ENCODE measurements at places on chromosomes 7 and 10. TPM values are rescaled to one million over a fixed set of nuclear protein-coding genes. Genes with fewer than 3 reads are reported as not detected.

DNA sequence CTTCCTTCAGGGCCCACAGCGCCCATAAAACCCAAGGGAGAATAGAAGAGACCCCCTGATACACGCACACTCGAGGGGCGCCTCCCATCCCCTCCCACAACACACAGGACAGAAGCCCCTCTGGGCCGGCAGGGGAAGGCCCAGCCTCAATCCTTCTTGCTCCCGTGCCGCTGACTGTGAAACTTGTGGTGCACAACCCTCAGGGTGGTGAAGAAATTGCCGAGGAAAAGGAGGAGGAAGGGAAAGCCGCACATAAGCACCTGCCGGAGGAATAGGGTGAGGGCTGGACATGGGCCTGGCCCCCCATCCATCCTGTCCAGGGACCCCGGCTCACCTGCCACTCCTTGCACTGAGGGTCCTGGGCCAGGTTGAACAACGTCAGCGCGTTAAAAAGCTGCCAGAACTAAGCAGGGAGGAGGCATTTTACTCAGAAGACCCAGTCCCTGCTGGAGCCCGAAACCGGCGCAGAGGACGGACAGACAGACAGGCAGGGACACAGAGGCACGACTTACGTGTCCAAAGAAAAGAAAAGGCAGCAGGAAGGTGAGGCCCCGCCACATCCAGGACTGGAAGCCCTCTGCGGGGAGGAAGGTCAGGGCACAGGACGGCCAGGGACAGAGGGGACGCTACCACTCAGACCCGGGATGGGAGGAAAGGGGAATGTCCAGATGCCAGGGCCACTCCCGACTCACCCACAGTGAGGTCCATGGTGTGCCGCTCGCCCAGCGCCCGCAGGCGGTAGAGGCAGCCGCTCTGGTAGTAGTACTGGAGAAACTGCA, 7.2 kb downstream of the TMEM120A start:
- H3K4me3 ChIP-seq = no peak overlapping the region
- no peaks in the 10 kb centered on the region for H3K36me3 ChIP-seq
- DNase-seq = no peak
- peaks cover 11% of the 10 kb centered on the region for H3K4me1 ChIP-seq

- no peaks in the 10 kb centered on the region for H3K4me1 ChIP-seq
- H3K36me3 ChIP-seq = no peaks in the 10 kb centered on the region
- H3K4me3 ChIP-seq = no peak overlapping the region
- H3K27me3 ChIP-seq = no peaks in the 10 kb centered on the region
- DNase-seq = no peak
Measured at GRCh38 chr10:88537322-88537721, 45.8 kb downstream of the RNLS start.

DNA sequence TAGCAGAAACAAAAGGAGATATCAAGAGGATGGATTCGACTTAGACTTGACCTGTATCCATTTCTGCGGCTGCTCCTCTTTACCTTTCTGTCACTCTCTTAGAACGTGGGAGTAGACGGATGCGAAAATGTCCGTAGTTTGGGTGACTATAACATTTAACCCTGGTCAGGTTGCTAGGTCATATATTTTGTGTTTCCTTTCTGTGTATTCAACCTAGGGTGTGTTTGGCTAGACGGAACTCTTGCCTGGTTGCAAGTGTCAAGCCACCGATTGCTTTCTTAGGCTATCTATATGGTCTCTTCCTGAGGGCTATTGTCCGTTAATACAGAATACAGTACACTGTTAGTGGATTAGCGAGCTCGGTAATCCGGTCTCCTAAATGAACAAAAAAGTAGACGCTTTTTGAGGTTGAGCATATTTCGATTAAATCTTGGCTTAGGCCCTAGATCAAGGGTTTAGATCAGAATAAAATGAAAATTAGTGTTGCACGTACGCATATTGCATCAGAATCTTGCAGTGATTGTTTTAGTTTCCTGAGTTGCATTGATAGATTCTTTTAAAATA, 1.2 kb downstream of the PTEN start:
- H3K27me3 ChIP-seq = no peaks in the 10 kb centered on the region
- no peaks in the 10 kb centered on the region for H3K36me3 ChIP-seq
- peak overlapping the region; percentile 84 for H3K27ac ChIP-seq

DNA sequence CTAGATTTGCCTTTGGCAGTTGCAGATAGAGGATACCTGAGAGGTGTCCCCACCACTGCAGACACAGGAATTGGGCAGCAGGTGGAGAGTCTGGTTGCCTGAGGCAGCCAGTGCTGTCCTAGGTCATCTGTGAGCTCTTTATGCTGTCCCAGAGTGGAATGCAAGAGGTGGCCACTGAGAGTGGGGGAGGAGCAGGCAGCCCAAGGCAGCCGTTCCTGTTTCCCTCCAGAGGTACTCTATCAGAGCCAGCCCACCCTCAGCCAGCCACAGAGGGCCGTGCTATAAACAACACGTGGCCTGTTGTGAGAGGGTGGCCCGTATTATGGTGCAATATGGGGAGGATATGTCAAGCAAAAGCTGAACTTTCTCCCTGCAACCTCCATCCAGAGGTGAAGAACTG, 8.5 kb downstream of the LRRC18 start:
- H3K36me3 ChIP-seq = peaks cover 7% of the 10 kb centered on the region
- no peaks in the 10 kb centered on the region for H3K27me3 ChIP-seq
- DNase-seq = no peak
- no peaks in the 10 kb centered on the region for H3K4me1 ChIP-seq
- no peak overlapping the region for H3K4me3 ChIP-seq

DNA sequence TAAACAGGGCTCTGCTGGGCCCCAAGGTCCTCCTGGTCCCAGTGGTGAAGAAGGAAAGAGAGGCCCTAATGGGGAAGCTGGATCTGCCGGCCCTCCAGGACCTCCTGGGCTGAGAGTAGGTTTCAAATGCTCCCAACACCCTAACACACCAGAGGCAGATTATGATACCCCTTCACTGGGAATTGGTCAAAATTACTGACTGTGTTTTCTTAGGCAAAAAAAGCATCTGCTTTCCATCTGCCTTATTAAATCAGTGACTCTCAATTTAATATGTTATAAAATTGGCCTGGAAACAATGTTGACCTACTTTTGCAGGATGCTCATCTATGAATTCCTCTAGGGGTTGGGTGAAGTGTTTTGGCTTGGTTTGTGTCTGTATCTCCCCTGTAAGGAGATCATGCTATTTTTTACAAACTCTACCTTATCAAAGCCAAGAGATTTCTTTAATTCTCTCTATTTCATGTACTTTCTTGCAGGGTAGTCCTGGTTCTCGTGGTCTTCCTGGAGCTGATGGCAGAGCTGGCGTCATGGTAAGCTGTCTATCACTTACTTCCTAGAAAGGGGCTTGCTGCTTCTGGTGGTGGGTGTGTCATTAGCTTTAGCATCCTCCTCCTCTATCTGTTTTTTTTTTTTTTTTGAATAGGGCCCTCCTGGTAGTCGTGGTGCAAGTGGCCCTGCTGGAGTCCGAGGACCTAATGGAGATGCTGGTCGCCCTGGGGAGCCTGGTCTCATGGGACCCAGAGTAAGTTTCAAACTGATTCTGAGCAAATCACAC, 15.9 kb downstream of the COL1A2 start:
- DNase-seq = peak; percentile 10
- peaks cover 4% of the 10 kb centered on the region for H3K4me1 ChIP-seq
- H3K36me3 ChIP-seq = no peaks in the 10 kb centered on the region
- H3K27ac ChIP-seq = no peak overlapping the region

DNA sequence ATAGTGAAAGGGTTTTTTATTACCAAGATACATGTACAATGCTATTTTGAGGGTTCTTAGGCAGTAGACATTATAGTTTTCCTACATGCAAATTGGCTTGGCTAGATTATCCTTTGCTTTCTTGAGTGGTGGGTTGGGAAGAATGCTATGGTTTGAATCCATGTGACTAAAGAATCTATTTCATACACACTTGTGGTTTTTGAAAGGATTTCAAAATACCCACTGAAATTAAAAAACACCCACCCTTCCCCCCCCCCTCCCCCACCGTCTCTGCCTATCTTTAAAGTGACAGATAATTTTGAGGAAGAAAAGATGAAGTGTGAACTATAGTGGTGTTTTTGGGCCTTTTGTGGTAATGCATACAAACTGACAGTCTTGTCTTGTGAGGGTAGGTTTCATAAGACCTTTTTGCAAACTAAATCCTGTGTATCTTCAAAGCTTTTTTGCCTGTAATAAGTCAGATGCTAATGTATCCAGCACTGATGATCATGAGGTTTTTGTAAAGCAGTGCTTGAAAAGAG, 90.9 kb downstream of the TPST1 start:
- H3K27me3 ChIP-seq = no peaks in the 10 kb centered on the region
- DNase-seq = no peak
- no peak overlapping the region for H3K27ac ChIP-seq
- peaks cover 3% of the 10 kb centered on the region for H3K4me1 ChIP-seq

DNA sequence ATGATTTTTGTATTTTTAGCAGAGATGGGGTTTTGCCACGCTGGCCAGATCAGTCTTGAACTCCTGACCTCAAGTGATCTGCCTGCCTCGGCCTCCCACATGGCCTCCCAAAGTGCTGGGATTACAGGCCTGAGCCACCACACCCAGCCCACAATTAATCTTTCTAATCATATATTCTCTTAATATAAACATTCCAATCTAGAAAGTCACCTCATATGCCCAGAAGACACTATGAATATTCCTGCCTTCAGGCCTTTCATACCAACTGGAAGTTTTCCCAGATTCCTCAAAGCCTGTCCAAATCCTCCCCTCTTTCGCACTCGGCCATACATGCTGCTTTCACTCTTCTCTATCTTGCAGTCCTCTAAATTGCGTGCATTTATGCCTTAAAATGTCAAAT, 32.6 kb downstream of the PDZD8 start:
- H3K27ac ChIP-seq = no peak overlapping the region
- no peak overlapping the region for H3K4me3 ChIP-seq
- peaks cover 5% of the 10 kb centered on the region for H3K4me1 ChIP-seq
- no peaks in the 10 kb centered on the region for H3K27me3 ChIP-seq
- no peak for DNase-seq

GRCh38 chr10:71090801-71091200, 121.6 kb upstream of the UNC5B start:
- no peaks in the 10 kb centered on the region for H3K4me1 ChIP-seq
- no peak for DNase-seq
- no peak overlapping the region for H3K27ac ChIP-seq
- H3K27me3 ChIP-seq = no peaks in the 10 kb centered on the region
- H3K4me3 ChIP-seq = no peak overlapping the region

PLPP4 gene
- not detected for polyA plus RNA-seq
